ENCODE measurements at places on chromosomes 3 and 15. TPM values are rescaled to one million over a fixed set of nuclear protein-coding genes. Genes with fewer than 3 reads are reported as not detected.

DNA sequence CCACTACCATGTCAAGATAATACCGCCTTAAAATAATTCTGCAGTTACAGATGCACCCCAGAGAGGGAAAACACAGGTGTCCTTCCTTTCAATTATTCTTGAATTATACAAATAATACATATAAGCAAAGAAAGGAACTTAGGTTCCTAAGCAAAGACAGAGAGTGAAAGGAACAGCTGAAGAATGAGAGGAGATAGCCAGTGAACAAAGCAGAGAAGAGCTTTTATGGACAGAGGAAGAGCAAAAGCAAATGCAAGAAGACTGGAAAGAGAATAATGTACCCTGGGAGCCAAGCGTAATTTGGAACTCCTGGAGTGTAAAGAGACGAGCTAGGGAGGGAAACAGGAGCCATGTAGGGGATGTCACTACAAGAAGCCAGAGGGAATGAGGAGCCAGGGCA is 21.7 kb downstream of the GPR176 start:
- DNase-seq = no peak

Gene CLRN1
- not detected for total RNA-seq

Gene MB21D2
- 10.5 TPM for total RNA-seq

DNA sequence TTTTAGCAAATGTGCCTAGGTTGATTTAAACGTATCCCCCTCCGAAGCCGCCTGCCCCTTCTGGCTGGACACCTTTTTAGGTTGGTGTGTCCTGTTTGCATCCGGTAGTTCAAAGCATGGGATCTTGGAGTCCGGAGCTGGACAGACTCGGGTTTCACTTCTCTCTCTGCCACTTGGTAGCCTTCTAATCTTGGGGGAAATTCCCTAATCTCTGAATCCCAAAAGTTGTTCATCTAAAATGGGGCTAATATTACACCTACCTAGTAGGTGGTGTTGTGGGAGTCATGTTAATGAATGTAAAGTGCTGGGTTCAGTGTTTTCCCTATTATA is 760 bp downstream of the FANCI start:
- no peak for DNase-seq

Gene GCNT3
- not detected for total RNA-seq

Data from activated T-cell treated with anti-CD3 and anti-CD28 coated beads, Interleukin-2, amount 50 U/mL, for 72 hours (primary cell).